Activated T-cell treated with anti-CD3 and anti-CD28 coated beads for 1 hour (primary cell): ENCODE measurements at places on chromosomes 5 and 9.

GRCh38 chr5:117809251-117809650 lies 1179.1 kb downstream of the DTWD2 start:
- no peak for DNase-seq

- DNase-seq, result no peak
Measured at GRCh38 chr9:135415586-135415985, 64.0 kb upstream of the PPP1R26 start.

DNA sequence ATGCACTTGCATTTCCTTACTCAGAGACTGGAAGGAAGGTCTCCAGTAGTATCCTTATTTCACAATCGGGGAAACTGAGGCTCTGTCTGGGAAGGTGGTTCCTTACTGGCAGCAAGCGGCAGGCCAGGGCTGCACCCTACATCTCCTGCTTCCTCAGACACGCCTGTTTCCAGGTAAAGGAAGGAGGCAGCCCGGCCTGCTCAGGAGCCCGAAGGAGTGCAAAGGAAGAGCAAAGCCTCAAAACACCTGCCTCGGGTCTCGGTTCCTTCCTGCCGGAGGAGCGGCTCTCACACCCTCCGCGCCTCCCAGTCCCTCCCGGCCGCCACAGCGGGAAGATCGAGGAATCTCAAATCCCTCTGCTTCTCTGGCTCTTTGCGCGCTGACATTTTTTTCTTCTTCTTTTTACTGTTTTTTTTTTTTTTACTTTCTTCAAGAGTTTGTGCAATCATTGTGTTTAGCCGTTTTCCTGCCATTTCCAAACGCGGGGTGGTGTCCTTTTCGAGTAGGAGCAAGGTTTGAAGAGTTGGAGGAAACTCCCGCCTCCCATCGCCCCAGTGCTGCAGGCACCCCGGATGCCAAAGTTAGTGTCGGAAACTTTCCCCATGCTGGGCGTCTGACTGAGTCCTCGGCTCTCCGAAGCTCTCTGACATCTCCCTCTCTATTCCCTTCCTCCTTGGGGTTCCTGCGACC lies 1.0 kb downstream of the GGTA1 start:
- no peak for DNase-seq

- DNase-seq, result no peak
Measured at GRCh38 chr5:97167435-97167834, 15.6 kb downstream of the RIOK2 start.

DNA sequence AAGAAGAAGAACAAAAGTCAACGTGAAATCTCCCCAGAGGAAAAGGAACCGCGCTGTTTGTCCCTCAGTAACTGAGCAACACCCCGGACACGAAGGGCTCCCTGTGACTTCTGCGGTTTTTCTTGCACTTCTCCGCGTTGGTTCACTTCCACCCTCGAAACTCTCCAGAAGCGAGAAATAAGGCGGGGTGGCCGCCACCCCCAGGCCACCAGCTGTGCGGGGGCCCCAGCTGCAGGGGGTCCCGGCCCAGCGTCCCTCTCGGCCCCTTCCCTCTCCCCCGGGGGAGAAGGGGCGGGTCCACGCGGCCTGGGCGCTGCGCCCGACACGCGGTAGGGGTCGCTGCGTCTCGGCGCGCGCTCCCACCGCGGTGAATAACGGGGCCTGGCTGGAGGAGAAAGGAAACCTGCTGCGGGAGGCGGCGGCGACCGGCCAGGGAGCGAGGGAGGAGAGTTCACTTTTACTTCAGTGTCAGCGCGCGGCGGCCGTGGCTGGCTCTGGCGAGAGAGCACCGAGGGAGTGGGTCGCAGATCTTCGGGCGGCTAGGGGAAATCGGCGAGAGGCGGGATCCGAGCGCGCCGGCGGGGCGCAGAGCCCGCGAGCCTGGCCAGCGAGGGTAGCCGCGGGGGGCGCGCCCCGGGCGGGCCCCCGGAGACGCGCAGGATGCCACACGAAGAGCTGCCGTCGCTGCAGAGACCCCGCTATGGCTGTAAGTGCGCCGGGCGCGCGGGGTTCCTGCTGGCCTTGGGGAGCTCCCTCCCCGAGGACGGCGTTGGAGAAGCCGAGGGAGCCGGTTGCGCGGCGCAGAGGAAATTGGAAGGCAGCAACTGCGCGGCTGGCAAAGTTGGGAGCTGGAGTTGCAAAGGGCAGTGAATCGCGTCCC lies at the start of gene IQGAP2:
TSS of gene IQGAP2 (plus strand) at position 400 of the 880 bp plus-strand sequence. CDS start at position 661, 261 bp downstream.
- DNase-seq, result peak; percentile 73

DNA sequence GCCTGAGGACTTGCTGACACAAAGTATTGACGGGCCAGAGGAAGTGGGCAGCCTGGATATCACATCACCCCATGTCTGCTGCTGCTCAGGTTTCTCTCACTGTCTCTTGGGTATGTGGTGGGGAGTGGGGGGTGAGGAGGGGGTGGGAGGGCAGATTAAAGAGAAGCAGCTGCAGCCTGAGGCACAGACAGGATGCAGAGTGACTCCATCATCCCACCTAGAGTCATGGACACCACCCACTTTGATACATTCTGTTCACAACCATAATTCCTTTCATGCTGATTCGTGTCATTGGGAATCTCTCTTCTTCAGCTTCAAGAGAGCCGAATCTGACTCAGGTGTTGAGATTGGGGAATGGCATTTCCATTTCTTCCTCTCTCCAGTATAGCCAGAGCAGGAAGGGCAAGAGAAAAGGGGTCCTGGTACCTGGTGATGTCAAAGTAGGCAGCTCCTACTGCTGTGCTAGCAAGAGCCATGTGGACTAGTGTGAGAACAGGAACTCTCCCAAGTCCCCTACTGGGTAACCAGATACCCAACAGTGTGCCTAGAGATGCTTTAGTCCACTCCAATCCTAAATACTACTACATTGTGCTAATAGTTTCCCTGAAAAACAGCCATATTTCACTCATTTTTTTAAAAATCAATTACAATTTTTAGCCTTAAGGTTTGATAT lies 22.4 kb downstream of the GRAMD2B start:
- DNase-seq, result no peak

DNA sequence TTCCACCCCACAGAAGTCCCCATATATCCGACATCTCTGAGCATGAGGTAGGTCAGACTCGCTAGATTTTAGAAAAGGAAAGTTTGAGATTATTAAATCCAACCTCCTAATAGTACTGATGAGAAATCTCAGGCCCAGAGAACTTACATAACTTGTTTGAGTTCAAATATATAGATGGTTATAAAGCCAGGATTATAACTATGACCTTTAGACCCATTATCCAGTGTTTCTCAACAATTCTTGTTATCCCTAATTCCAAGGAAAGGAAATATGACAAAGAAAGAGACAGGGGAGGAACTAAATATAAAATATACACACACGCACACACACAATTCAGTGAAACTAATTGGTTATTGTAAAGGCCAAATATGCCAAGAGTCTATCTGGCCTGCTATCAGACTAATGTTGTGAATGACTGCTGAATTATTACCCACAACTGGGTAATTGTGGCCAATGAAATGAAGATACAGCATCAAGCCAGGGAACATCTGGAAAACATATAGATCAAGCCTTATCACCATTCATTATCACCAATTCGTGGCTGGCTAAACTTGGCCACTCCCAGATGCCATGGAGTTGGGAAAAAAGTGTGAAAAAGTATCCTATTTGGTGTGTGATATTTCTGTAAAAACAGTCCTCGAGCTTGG lies 248.4 kb downstream of the PRELID2 start:
- DNase-seq, result no peak

GRCh38 chr9:136527721-136528710 lies 17.8 kb downstream of the NOTCH1 start:
- DNase-seq, result no peak

DNA sequence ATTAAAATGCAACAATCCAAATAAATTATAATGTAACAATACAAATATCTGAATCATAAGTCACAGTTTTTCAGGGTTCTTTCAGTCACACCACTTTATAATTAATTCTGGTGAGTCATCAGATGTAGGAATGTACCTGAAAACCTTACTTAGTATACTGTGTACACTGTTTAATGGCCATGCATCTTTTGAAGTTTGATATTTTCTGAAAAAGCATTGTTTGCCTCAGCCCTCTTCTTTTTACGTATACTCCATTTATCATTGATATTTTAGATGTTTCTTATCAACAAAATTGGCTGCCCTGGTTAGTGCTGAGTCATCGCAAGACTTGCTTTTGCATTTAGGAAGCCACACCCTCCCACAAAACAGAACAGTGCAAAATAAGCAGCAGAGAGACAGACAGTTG lies 218.6 kb downstream of the PJA2 start:
- DNase-seq, result no peak

DNA sequence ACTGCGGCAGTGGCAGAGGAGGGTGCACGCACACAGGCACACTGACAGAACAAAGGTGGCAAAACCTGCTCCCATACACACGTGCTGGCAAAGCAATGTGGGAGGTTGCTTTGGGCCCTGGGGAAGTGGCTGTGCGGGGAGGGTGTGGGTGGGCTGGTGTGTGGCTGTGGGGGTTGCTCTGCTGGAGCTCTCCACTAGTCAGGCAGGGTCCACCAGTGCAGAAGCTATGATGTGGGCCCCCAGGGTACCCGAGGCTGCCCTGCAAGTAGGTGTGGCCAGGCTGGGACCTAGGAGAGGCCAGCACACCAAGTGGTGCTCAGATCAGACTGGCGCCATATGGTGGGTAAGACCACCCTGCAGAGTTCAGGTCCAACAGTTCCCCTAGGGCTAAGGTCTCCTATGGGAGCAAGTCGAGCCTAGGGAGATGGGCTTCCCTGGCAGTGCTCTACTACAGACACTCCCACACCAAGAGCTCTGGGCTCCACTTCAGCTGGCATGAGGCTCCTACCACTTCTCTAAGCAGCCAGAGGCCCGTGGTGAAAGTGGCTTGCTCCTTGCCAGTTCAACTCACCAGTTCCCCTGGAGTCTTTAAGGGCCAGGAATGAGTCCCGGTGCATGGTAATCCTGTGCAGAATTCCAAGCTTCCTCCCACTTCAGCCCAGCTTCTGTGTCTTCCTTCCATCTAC lies 46.2 kb upstream of the IFNE start:
- no peak for DNase-seq

DNA sequence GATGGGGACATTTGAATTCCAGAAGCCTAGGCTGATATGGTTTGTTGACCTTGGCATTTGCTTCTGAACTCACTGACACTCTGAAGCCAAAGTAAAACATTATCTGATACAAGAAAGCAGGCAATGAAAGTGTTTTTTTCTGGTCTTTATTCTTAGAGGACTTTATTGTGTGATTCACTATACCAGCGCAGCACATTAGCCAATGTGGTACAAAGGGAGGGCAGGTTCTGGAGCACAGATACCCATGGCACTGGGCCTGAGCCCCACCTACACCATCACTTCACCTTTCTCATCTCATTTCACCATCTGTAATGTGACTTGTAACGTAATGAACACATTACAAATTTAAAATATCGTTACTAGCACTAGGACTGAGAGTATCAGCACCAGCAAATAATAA lies 89.7 kb upstream of the ZNF366 start:
- DNase-seq, result no peak

DNA sequence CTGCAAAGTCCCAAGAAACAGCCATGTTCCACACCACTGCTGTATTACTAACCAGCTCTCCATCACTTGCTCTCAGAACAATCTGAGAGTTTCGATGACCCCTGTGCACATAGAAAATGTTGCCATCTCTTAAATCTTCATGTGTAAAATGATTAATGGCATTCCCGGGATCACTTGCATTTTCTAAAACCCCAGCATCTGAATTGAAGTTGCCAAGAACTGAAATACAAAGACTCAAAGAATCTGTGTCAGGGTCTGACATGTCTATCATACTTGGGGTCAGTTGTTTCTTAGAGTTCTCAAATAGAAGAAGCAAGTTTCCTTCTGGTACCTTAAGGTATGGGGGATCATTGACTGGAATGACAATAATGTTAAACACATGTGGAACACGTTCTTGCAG lies 115.1 kb downstream of the ESM1 start:
- no peak for DNase-seq

DNA sequence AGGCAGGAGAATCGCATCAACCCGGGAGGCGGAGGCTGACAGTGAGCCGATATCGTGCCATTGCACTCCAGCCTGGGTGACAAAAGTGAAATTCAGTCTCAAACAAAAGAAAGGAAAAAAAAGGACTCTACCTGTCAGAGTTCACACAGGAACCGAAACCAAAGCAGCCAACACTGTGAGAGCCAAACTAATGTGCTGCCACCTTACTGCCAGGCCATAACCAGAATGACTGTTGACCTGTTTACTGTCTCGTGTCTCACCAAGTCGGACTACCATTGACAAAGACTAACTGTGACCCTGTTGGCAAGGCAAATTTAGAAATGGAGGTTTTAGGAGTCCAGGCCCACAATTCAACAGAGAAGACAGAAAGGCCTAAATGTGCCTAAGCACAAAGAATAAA lies 112.4 kb downstream of the ANXA2R start:
- DNase-seq, result no peak

GRCh38 chr5:112772124-112772523 lies 34.4 kb downstream of the APC start:
- DNase-seq, result no peak

DNA sequence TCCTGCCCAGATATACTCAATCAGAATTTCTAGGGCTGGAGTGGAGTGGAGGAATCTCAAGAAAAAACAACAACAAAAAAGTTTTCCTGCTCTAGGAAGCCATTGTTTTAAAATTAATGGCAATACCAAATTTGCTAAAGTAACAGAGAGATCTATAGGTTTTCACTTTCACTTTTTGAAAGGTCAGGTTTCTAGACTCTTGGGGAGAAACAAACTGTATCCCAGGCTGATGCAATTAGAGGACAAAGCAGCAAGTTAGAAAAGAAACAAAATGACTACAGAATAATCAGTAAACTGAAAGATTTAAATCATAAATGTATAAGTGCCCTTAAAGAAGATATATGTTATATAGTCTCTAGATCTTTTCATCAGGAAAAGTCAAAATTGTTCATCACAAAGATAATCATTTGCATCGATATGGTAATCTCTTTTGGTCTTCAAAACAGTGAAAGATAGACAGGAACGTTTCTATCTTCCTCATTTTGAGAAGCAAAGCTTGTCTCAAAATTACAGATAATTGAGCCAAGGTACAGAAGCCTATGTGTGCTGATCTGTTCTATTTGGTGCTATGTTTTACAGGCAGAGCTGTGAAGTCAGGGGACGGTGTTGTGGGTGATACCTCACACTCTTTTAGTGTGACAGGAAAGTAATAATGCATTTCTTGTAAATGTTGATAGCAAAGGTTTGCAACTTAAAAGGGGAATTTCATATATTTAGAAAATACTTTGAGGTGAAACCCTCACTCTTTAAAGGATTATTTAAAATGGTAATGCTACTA lies 1746.6 kb upstream of the C9orf72 start:
- no peak for DNase-seq

- DNase-seq, result no peak
Measured at GRCh38 chr5:127863161-127863560, 160.0 kb downstream of the CCDC192 start.

DNA sequence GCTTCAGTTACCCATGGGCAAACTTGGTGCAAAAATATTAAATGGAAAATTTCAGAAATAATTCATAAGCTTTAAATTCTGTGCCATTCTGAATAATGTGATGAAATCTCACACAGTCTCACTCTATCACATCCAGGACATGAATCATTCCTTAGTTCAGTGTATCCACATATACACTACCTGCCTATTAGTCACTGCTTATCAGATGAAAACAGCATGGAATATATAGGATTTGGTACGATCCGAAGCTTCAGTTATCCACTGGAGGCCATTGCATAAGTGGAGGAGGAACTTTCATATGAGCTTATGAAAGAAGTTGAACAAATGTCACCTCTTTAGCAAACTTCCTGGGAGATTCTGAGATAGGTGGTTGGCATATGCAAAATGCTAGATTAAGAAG lies 64.2 kb downstream of the GAPVD1 start:
- DNase-seq, result no peak

- DNase-seq, result no peak
Measured at GRCh38 chr9:38092656-38093055, 23.6 kb upstream of the SHB start.
